ENCODE measurements at places on chromosomes 4 and X.

DNA sequence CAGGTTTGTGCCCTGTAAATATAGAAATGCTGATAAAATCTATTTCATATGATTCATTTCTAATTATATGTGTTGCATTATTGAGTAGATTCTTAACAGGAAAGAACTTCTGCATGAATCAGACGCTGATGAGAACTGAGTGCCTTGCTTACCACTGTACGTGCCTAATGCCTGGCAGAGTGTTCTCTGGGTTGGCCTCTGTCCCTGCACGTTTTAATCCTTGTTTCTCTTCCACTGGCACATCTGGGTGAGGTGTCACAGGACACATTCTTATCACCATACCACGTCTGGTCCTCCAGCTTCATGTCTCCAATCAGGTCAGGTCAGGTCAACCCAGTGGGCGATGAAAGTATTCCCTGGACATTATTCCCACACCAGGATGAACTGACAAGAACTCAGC lies 53.6 kb downstream of the KLF3 start:
- DNase-seq = peak; percentile 55

DNA sequence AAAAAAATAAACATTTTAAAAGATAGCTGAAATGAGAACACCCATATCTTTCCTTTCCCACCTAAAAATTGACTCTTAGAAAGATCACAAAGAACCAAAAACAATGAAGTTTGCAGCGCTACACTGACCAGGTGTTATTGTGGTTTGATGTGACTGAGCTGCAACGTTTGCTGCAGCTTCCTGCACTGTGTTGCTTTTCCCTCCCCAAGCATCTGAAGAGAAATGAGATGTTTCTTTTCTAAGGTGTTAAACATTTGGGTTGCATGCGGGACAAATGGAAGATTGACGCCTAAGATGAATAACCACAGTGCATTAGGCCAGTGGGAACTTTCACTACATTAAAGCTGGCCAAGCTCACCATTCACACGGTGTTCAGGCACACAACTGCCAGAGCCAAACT lies 8.9 kb downstream of the LEF1 start:
- no peak for DNase-seq

DNA sequence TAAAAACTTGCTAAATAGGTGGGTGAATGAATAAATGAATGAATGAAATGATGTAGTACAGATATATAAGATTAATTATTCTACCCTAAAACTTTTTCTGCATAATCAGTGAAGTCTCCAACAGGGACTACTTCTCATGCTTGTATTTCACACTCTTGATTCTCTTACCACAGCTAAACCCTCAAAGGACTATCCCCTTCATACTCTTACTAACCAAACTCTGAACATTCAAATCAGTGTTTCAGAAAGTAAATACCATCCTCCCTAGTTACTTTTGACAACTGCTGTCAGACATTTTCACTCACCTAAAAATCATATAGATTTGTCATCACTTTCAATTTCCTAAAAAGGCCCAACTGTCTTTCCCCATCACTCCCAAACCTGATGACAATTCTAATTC lies 234.3 kb upstream of the HHIP start:
- DNase-seq = no peak

GRCh38 chr4:87575408-87575807 lies 32.9 kb upstream of the DSPP start:
- no peak for DNase-seq
